Cardiac atrium fibroblast (primary cell): ENCODE measurements at places on chromosomes 6 and 20. TPM values are rescaled to one million over a fixed set of nuclear protein-coding genes. Genes with fewer than 3 reads are reported as not detected.

RAB5IF gene
- 98.3 and 102 TPM in 2 replicates for total RNA-seq

PTGIS gene
- total RNA-seq, result 18.8 and 20.7 TPM in 2 replicates

TREML2 gene
- total RNA-seq, result not detected in 2 replicates

KCNG1 gene
- total RNA-seq, result 5.2 and 9.1 TPM in 2 replicates

MUC21 gene
- not detected in 2 replicates for total RNA-seq

PDYN gene
- total RNA-seq, result not detected in 2 replicates

SLC16A10 gene
- total RNA-seq, result not detected in 2 replicates

EYA4 gene
- under 0.01 and 0.65 TPM in 2 replicates for total RNA-seq

TBX18 gene
- 45.5 and 52.2 TPM in 2 replicates for total RNA-seq

FAM209A gene
- total RNA-seq, result not detected in 2 replicates

TINAG gene
- total RNA-seq, result not detected in 2 replicates

BPI gene
- total RNA-seq, result not detected in 2 replicates

FAM210B gene
- 41.8 and 46.9 TPM in 2 replicates for total RNA-seq

OPRM1 gene
- total RNA-seq, result not detected in 2 replicates

NCOA5 gene
- total RNA-seq, result 15.7 and 18.8 TPM in 2 replicates

ANKEF1 gene
- total RNA-seq, result under 0.01 and 0.16 TPM in 2 replicates

CLDN20 gene
- not detected in 2 replicates for total RNA-seq

BPIFB4 gene
- total RNA-seq, result not detected in 2 replicates

IPCEF1 gene
- total RNA-seq, result not detected in 2 replicates

LBP gene
- total RNA-seq, result 2.1 TPM in 1 of 2 replicates, not detected in the other

OVOL2 gene
- total RNA-seq, result not detected in 2 replicates

SLC4A11 gene
- 0.72 and 0.81 TPM in 2 replicates for total RNA-seq

MACROD2 gene
- total RNA-seq, result not detected in 2 replicates

CD109 gene
- 13.4 and 15.9 TPM in 2 replicates for total RNA-seq

XKR7 gene
- total RNA-seq, result not detected in 2 replicates

IRAK1BP1 gene
- 1.6 and 3.2 TPM in 2 replicates for total RNA-seq

NDRG3 gene
- total RNA-seq, result 9.4 and 17.8 TPM in 2 replicates
